NCI-H2171 (cell line): ENCODE measurements at places on chromosomes 2 and 18.

DNA sequence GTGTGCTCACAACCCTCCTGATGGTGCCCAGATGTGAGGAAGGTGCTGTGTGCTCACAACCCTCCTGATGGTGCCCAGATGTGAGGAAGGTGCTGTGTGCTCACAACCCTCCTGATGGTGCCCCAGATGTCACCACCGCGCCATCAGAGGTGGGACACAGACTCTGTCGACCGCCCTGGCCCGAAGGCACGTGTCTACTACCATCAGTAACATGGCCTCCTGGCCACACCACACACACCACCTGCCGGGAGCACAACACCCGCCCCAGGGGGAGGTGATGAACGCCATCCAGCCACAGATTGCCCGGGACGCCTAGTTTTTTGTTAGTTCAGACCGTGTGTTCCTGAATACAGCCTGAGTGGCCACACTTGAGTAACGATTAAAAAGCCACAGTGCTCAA, 24.5 kb downstream of the HDAC4 start:
- no peak for DNase-seq

DNA sequence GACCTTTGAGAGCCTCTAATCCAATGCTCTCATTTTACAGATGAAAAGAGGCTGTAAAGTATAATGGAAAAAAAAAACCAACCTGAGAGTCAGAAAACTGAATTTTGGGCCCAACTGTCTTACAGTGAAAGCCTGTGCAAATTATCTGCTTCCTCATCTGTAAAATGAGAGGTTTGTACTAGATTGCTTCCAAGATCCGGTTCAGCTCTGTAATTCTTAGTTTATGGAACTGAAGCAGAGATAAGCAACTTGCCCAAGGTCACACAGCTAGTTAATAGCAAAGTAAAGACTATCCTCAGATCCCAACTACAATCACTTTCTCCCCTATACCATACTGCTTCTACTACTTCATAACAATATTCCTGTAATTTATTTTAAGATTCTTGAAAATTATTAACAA, 6.3 kb downstream of the TLK1 start:
- no peak for DNase-seq

- DNase-seq = no peak
Observed at GRCh38 chr2:149075853-149076252, 37.4 kb downstream of the LYPD6B start.

GRCh38 chr18:58542426-58543159, 86.3 kb downstream of the ALPK2 start:
- DNase-seq = no peak

- DNase-seq = no peak
Observed at GRCh38 chr2:5203134-5203755, 488.9 kb upstream of the SOX11 start.
